Activated naive CD8-positive, alpha-beta T cell treated with anti-CD3 and anti-CD28 coated beads, Interleukin-2, amount 10 ng/mL, durations not matched to agents 7 days and 5 days (primary cell): ENCODE measurements at places on chromosomes 1 and 21. TPM values are rescaled to one million over a fixed set of nuclear protein-coding genes. Genes with fewer than 3 reads are reported as not detected.

The ANGPTL1 gene
- total RNA-seq: not detected

The DNAJC6 gene
- 3.3 TPM for total RNA-seq

The CHAF1B gene
- 20.5 TPM for total RNA-seq

The OXCT2 gene
- total RNA-seq: 0.96 TPM

The ZNF683 gene
- 9.9 TPM for total RNA-seq

The SPATA45 gene
- total RNA-seq: not detected

The MYOG gene
- not detected for total RNA-seq

The TMEM81 gene
- 4.0 TPM for total RNA-seq

DNA sequence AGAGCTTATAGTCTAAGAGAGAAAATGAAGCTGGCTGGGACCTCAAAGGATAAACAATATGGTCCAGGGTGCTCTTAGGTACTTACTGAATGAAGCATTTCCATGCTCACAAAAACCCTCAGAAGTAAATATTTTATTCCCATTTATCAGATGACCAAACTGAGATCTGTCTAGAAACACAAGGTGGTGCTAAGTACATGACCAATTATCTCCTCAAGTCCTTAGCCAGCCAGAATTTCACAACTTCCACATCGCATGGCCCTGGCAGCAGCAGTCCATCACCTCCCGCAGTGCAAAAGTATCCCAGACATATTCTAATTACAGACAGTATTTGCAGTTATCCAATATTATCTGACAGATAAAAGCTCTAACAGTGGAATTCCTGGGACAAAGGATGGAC lies 321.7 kb upstream of the PROX1 start:
- DNase-seq: no peak

GRCh38 chr1:233255145-233255544 lies 40.4 kb downstream of the PCNX2 start:
- no peak for DNase-seq

DNA sequence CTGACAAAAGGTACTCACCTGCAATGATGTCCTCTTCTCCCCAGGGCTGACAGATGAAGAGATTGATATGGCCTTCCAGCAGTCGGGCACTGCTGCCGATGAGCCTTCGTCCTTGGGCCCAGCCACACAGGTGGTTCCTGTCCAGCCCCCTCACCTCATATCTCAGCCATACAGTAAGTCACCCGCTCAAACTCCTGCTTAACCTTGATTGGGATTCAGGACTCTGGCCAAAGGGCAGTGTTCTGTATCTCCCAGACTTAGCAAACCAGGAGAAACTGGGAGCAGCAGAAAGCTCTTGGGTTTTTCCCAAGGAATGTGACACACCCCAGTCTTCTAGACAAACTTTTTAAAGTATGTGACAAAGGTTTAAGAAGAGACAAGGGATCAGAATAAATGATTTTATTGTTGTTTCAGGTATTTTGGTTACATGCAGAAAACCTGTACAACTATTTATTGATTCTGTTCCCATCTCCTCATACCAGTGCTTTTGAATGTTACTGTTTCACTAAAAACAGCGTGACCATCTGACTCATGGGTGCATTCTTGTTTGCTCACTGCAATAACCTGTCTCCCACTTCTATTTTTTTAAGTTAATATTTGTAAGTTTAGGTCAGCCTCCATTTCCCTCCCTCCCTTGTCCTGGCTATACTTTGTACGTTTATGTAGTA lies 124.6 kb downstream of the PEX14 start:
- no peak for DNase-seq

- DNase-seq: no peak
Measured at GRCh38 chr1:163410073-163410999, 88.6 kb downstream of the NUF2 start.

DNA sequence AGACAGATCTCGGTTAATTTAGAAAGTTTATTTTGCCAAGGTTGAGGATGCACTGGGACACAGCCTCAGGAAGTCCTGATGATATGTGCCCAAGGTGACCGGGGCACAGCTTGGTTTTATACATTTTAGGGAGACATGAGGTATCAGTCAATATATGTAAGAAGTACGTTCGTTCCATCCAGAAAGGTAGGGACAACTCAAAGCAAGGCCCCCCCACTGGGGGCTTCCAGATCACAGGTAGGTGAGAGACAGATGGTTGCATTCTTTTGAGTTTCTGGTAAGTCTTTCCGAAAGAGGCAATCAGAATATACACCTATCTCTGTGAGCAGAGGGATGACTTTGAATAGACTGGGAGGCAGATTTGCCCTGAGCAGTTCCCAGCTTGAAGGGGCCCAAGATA lies 60.4 kb upstream of the VTCN1 start:
- no peak for DNase-seq

DNA sequence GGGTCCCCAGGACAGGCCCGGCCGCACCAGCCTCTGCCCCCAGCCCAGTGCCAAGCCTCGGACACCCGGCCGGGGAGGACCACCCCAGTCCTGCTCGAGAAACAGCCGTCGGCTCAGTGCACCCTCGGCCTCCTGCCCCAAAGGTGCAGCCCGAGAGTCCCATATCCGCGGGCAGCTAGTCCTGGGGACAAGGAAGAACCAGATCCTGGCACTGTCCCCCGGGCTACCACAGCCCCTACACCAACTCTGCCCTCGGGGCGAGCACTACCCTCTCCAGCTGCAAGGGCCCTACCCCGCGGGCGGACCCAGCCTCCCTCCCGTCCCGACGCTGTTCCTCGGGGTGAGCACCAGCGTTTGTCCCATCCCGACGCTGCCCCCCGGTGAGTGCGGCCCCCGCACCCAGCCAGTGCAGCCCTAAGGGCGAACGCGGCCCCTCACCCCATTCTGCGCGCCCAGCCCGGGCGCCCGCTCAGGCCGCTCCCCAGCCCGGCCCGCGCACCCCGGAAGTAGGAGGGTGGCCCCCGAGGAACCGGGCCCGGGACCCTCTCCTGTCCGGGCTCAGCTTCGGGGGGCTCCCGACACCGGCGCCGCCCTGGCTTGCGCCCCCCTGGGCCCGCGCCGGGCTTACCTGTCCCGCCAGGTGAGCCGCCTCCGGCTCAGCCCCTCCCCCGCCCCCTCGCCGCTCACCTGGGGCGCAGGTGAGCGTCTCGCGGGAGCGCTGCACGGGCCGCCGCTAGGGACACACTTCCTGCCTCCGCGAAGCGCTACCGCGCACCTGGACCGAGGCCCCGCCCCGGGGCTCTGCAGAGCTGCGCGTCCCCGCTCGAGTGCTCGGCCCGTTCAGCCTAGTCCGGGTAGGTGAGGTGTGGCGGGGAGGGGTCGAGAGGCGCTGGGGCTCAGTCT lies at the start of gene KDF1:
KDF1 (minus strand) TSS at position 747 of the 903 bp plus-strand sequence. CDS start 8,088 bp downstream, outside the sequence.
- peak; percentile 56 for DNase-seq

GRCh38 chr1:202656951-202657646 lies 53.2 kb downstream of the SYT2 start:
- DNase-seq: no peak
